Myocyte (in vitro differentiated cells): ENCODE measurements at places on chromosomes 3 and 15. TPM values are rescaled to one million over a fixed set of nuclear protein-coding genes. Genes with fewer than 3 reads are reported as not detected.

Gene ADAMTS17
- total RNA-seq: 0.10 and 0.43 TPM in 2 replicates

Gene GAP43
- 0.16 TPM in 2 replicates for total RNA-seq

Gene SERPINI2
- not detected in 2 replicates for total RNA-seq

Gene ZNF80
- 0.10 TPM in 1 of 2 replicates, not detected in the other for total RNA-seq

Gene NOX5
- total RNA-seq: 1.1 and 1.3 TPM in 2 replicates

Gene HHATL
- total RNA-seq: 12.3 and 26.6 TPM in 2 replicates

Gene OGG1
- total RNA-seq: 18.6 and 31.1 TPM in 2 replicates

DNA sequence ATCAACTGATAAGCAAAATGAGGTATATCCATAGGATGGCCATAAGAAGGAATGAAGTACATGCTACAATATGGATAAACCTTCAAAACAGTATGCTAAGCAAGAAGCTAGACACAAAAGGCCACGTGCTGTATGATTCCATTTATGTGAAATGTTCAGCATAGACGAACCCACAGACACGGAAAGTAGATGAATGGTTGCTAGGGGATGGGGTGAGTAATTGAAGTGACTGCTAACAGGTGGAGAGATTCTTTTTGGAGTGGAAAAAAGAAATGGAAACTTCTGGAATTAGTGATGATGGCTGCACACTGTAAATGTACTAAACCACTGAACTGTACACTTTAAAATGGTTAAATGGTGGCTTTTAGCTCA, 630 bp upstream of the EFCAB12 start:
- peak; percentile 60 for DNase-seq

- DNase-seq: no peak
Observed at GRCh38 chr3:120111898-120112297, 17.7 kb upstream of the GSK3B start.

DNA sequence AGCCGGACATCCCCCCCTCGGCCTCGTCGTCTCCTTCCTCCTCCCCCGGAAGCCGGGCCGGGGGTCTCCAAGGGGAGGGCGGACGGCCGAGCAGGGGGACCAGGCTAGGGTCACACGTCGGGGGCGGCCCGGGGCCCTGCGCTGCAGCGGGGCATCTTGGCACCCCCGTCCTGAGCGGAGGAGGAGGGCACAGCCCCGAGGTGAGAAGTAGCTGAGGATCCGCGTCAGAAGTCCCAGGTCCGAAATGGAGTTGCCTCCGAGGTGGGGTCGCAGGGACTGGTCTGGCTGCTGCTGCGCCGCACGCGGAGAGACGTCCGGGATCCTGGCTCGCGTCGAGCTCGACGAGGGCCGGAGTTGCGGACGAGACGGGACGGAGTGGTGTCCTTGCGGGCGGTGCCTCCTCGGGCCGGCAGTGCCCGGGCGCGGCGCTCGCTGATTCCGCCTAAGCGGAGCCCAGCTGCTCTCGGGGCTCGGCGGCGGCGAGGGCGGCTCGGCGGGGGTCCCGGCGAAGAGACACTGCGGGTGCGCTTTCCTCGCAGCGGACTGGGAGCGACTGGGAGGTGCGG, at the start of gene ADCY5:
ADCY5 (minus strand) TSS at position 555 of the 566 bp plus-strand sequence; CDS start at position 10, 545 bp downstream.
- DNase-seq: no peak

- DNase-seq: peak; percentile 33
Observed at GRCh38 chr3:11306817-11307589, 34.8 kb downstream of the ATG7 start.

GRCh38 chr3:98536456-98537017, 4.8 kb downstream of the GPR15 start:
- DNase-seq: no peak

DNA sequence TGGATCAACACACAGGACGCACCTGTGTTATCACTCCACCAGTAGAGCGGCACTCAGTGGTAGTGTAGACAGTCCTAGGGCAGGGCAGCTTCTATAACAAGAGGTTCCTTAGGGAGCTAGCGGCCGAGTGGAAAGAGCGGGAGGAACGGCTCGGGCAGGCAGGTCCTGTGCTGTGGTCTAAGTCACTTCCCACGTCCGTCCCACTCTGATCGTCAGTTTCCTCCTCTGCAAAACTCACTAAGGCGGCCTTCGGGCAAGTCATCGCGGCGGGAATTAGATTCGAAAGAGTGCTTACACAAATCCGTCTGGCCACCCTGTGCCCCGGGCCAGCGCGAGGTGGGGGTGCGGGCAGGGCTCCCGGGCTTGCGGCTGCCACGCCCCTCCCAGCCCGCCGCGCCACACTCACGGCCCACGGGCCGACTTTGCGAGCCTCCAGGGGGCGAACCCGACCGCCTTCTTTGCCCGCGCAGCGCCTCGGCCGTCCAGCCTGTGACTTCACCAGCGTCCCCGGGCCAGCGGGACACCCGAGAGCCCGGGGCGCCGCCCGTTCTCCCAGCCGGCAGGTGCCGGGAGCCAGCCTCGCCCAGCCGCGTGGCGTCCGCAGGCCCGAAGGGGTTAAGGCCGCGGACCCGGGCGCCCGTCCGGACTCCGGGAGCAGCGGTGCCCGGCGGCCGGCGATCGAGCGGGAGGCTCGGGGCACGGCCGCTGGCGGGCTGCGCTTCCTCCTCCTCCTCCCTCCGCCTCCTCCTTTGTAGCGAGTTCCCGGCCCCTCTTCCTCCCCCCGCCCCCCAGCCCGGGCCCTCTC, 416 bp upstream of the CORO2B start:
- DNase-seq: peak; percentile 76

- DNase-seq: no peak
Observed at GRCh38 chr3:177683586-177683985, 486.3 kb upstream of the TBL1XR1 start.

GRCh38 chr3:38643090-38643489, 6.4 kb downstream of the SCN5A start:
- DNase-seq: no peak

GRCh38 chr3:55373423-55373822, 113.7 kb downstream of the WNT5A start:
- DNase-seq: no peak

DNA sequence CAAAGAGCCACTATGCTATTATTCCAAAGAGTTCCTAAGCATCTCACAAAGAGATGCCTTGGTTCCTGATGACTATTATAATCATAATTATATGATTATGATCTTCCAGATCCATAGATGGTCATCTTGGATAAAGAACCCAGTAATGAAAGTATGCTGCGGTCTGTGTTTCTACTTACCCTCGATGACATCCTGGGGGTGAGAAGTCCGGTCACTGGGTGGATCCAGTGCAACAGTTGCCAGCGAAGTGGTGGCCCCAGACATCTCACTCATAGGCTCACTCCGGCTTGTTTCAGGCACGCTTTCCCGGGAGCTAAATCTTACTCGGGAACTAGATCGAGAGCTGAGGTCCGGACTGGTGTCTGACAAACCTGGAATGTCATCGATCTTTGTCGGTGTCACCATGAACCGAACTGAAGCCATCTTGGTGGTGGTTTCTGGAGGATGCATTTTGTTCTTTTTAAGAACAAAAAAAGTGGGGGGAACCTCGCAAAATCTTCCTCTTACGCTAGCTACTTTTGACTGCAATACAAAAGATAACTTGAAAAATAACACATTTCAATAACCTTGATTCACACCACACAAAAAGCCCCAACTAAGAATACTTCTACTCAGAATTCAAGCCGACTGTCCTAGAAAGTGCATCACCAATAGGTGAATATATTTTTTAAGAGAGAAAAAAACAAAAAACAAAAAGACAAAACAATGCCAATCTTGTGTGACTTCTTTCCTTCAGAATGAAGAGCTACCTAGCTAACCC, 1.2 kb downstream of the SLC12A6 start:
- no peak for DNase-seq

DNA sequence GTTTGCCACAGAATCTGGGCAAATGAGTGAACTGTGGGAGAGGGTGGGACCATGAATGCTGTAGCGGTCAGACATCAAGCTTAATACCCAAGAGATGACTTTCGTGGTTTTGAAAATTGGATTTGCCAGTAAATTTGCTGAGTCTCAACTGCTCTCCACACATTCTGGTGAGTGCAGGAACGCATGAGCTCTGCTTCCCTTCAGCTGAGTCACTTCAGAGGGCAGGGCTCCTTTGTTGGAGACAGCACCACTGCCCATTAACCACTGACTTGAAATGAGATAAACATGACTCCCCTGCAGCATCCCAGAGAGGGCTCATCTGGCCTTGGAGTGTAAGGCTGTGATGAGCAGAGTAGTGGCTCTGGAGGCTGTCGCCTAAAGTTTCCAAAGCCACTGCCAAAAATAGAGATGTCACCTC, 22.6 kb downstream of the RARRES1 start:
- DNase-seq: peak; percentile 98

DNA sequence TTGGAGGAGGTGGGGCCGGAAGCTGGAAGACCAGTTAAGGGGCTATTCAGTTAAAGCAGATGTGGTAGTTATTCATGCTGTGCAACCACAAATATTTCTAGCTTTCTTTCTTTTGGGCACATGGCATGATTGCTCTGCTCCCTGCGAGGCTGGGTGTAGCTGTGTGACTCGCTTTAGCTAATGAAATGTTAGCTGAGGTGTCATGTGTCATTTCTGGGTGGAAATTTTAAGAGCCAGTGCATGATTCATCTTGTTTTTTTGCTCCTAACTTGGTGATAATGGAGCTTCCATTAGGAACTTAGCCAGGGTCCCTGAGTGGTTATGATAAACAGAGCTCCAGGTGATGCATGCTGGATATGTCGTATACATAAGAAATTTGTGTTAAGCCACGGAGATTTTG, 300.6 kb downstream of the SATB1 start:
- DNase-seq: peak; percentile 83

- no peak for DNase-seq
Observed at GRCh38 chr15:72751751-72752455, 31.7 kb downstream of the ADPGK start.

- DNase-seq: no peak
Observed at GRCh38 chr15:26888761-26889160, 21.9 kb downstream of the GABRA5 start.

- no peak for DNase-seq
Observed at GRCh38 chr3:171796625-171797264, 13.5 kb downstream of the PLD1 start.

DNA sequence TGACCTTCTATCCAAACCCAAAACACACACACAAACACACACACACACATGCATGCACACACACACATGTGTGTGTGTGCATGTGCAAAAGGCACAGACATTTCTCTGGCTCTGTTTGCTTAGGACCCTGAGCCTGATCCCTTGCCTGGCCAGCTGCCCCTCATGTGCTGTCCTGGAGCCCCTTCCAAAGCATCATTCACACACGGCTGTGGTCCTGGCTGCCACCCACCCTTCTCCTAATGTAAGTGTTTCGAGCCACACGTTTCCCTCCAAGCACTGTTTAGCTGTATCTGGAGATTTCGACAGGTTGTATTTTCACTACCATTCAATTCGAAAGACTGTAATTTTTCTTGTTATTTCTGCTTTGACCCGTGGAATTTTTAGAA, 45.8 kb upstream of the KLF13 start:
- no peak for DNase-seq

DNA sequence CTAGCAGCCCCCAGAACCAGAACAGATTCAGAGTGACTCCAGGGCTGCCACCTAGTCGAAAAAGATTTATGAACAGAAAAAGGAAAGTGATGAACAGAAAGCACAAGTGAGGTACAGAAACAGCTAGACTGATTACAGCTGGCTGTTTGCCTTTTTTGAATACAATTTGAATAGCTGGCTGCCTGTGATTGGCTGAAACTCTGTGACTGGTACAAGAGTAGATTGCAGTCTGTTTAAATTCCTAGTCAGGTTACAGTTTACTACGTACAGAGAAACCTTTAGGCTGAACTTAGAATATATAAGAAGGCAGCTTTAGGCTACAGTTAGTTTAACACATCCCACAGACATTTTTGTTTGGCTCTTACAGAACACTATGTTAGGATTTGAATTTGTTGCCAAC, 10.0 kb downstream of the CCDC13 start:
- no peak for DNase-seq

- peak; percentile 53 for DNase-seq
Observed at GRCh38 chr3:154795582-154795981, 284.5 kb upstream of the MME start.

GRCh38 chr15:29925227-29926082, 103.2 kb upstream of the TJP1 start:
- peak; percentile 70 for DNase-seq

DNA sequence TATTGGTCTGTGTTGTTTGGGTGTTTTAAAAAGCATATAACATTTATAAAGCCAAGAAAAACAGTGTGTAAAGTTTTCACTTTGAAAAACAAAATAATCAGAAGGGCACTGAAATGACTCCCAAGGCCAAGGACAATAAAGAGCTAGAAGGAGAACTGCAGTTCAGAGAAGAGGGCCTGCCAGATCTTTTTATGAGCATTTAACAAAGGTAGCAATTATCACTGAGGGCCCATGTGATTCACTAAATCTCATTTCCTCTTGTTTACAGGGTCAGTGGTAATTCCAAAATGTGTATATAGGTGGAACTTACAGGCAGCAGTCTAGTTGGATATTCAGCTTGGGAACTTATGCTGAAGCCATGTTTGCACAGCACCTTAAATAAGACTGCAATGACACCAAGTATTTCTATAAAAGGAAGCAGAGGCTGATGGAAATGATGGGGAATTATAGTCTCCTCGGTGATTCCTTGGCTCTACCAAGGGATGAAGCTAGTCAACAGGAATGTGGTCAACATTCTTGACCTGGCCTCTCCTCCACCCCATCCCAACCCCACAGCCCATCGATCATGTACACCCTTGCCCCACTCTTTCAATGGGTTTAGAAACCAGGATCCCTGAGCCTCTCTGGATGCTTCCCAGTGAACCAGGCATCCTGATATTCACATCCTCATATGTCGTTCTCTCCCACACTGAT, 54.4 kb upstream of the THUMPD3 start:
- DNase-seq: no peak

DNA sequence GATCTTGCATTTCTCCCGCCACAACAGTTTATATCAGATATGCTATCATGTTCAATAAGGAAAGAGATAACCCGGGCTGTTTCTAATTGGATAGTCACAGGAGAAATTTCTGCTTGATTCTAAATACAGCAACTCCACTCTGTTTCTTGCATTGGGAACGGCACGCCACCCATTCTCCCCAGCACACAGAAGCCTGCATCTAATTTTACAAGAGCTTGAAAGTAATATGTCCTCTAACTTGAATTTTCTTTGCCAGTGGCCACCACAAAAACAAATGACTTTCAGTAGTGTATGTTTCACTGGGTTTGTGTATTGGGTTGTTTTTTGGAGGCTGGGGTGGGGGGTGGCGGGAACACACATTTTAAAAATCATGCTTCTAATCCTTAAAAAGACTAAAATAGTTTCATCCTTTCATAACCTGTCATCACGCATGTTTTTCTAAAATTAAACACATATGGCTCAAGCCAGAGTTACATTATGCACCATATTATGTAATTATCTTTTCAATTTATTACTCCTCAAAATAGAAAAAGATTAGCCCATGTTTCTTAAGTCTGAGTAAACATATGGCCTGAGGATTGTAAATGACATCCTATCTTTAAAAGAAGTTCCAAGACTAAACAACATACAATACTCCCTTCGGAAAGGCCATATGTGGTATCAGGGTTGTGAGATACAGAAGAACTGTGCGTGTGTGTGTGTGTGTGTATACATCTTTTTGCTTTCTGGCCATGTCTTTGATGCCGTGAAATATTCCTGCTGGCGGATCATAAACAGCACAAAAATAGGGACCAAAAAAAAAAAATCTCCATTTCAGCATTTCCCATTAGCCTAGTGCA, 176.3 kb downstream of the FOXP1 start:
- no peak for DNase-seq

GRCh38 chr3:127978636-127979035, 63.6 kb downstream of the KBTBD12 start:
- DNase-seq: no peak
